ENCODE measurements at places on chromosomes 16 and 17. TPM values are rescaled to one million over a fixed set of nuclear protein-coding genes. Genes with fewer than 3 reads are reported as not detected.

GRCh38 chr17:28986714-28987655 lies 18.8 kb downstream of the SEZ6 start:
- DNase-seq, result no peak

DNA sequence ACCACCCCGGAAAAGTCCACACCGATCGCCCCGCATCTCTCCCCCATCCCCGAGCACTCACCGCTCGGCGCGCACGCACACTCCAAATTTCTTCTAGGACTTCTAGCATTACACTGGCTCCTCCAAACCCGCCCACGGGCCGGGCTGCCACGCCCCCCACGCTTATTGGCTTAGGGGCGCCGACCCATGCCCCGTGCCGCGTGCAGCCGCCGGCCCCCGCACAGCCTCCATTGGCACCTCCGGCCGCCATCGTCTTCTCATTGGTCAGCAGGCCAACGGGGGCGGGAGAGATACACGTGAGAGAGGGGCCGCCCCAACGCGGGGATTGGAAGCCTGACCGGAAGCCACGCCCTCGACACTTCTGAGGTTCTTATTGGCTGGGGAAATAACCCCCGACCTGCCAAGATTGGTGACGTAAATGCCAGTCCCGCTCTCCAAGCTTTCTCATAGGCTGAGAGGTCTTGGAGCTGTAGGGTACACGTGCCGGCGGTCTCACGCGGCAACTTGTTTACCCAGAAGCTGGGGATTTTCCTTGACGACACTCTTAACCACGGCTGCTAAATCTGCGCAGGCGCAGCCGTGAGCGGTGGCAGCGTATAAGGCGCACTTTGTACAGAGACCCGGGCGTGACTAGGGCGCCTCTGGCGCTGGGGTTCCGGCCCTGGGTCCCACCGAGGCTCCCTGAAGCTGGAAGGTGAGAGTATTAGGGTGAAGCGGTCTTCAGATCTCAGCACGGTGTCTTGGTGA lies 4.2 kb upstream of the PER1 start:
- DNase-seq, result peak; percentile 100

DNA sequence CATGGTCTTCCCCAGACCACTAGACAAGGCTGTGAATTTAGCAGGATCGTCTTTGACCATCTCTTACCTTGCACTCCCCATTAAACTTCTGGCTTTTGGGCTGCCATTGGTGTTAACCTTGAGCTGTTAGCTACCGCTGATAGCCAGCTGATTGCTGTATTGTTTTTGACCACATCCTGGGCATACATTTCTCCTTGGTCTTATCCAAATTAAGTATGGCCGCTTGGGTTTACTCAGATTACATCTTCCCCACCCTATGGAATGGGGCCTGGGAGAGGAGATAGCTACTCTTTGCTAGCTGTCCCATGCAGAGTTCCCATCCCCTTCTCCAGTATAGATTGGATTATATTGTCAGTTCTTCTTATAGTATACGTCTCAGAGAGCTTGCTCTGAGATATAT lies 270.4 kb upstream of the ELAC2 start:
- DNase-seq, result no peak

- no peak for DNase-seq
Measured at GRCh38 chr17:67076290-67076689, 31.9 kb downstream of the CACNG1 start.

GRCh38 chr16:68776821-68777485 lies 39.9 kb downstream of the CDH1 start:
- DNase-seq, result no peak

DNA sequence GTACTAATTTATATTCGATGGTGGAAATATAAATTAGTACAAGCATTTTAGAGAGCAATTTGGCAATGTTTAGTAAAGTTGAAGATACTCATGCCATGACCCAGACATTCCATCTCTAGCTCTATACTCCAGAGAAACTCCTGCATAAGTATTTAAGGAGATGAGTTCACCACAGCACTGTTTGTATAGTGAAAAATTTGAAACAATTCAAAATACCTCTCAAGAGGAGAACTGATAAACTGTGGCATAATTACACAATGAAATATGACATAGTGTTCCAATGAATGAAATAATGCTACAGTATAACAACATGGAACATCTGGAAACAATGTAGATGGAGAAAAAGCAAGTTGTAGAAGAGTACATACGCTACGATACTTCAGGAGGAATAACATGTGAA lies 48.6 kb upstream of the IRX3 start:
- no peak for DNase-seq

- no peak for DNase-seq
Measured at GRCh38 chr16:30893417-30893743, 497 bp downstream of the BCL7C start.

GRCh38 chr17:77386502-77387192 lies 245.9 kb downstream of the SEC14L1 start:
- DNase-seq, result no peak

DNA sequence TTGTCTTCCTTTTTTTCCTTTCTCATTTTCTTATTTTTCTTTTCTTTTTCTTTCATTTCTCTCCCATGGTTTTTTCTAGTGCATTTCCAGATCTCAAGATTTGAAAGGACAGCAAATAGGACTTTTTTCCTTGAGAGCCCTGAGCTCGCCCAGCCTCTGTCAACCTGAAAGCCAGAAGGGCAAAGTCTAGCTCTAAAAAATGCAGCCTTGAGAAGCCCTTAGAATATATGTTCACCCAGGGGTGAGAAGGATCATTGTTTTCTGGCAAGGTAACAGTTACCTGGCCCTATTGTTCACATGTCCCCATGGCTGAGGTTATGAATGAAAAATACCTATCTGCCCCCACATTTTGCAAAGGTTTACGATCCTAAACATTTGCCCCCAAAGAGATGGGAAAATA lies 218.4 kb downstream of the IRX3 start:
- no peak for DNase-seq

DNA sequence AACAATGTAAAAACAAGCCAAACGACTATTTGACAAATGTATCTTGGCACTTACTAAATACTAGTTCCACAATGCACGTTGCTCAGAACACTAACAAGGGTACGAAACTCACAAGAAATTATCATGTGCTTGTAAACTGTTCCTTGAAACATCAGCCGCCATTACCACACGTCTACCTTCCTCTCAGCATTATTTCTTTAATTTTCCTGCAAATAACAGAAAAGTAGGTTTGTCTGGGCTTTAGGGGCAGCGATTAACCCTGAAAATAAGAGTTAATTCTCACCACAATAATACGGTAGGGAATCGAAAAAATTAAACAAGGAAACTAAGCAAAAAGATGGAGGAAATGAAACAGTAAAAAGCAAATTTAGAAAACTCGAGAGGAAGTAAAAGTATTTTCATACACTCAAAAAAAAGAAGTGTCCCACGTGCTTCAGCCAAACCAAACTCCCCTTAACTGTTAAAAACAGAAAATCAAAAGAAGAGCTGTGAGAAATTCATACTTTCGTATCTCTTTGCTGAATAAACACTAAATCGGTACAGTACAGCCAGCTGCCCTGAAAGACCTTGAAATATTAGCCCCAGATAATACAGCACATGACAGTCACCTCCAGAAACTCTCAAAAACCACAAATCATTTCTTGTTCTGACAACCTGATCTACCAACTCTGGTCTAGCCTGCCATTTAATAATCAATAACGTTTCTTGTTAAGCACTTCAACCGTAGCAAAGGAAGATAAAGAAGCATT lies 1.2 kb downstream of the ARHGAP17 start:
- DNase-seq, result no peak

DNA sequence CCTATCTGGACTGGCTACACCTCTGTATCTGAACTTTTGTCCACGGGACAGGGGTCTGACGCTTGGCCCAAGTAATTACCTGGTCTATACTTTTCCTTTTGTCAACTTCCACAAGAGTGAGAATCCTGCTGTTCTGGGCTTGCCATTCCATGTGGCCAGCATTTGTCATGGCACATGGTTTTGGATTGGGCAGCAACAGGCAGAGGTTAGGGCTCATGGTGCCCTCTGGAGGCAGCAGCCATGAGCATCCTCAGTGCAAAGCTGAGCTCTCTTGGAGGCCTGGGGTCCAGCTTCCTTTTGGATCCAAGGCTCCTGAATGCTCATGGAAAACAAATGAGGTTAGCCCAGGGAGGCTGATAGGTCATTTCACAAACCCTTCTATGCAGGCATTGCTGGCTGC lies 7.5 kb upstream of the EDC4 start:
- DNase-seq, result no peak

DNA sequence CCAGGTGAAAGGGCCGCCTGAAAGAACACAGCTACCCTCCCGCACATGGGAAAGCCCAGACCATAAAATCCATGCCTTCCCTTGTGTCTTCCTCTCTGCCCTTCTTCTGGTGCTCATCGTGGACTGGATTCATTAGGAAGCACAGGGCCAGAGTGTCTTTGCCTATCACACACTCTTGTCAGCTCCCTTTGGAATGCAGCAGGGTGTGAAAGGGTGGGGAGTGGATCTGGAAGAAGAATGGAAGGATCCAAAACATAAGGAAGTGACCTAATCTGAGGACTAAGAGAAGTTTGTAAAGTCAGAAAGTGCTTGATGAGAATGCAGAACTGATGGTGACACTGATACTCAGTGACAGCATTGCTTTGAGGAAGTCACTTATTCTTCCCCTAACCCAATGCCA lies 1147.3 kb upstream of the GOT2 start:
- no peak for DNase-seq

GRCh38 chr16:57000271-57001025 lies 11.1 kb downstream of the NLRC5 start:
- peak; percentile 70 for DNase-seq

DNA sequence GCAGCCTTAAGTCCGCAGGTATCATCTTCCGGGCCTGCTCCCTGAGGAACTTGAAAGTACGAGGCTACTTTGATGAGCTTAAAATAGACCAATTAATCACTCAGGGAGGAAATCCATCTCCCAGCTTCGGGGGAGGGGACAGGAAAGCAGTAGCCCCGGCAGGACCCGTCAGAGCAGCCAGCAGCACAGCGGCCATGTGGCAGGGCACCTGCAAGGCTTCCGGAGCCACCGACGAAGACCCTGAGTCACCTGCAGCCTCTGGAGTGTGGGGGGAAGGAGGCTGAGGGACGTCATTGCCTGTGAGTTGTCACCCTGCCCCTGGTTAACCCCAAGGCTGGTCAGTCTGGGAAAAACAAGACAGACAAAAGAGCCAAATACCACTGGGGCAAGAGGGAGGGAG lies 4.4 kb upstream of the CYB561 start:
- no peak for DNase-seq

GRCh38 chr17:47654991-47655390 lies 5.3 kb downstream of the KPNB1 start:
- no peak for DNase-seq

DNA sequence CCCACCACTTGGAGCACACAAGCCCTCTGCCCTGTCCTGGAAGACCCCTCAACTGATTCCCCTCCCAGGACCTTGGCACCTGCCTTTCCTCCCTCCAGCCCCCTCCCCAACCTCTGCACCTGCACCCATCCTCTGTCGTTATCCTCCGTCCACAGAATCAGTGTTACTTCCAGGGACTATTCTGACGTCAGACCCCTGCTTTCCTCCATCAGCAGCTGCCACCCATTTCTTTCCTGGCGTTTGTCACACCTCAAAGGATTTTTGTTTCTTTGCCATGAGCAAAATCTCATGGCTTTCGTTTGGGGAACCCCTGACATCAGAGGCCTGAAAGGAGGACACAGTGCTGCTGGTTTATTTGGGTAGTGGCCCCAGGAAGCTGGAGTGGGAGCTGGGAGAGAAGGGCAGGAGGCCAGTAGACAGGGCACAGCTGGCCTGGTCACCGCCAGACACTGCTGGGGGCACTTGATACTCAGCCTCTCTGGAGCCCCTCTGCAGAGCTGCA lies 68.4 kb downstream of the SOCS1 start:
- DNase-seq, result no peak

DNA sequence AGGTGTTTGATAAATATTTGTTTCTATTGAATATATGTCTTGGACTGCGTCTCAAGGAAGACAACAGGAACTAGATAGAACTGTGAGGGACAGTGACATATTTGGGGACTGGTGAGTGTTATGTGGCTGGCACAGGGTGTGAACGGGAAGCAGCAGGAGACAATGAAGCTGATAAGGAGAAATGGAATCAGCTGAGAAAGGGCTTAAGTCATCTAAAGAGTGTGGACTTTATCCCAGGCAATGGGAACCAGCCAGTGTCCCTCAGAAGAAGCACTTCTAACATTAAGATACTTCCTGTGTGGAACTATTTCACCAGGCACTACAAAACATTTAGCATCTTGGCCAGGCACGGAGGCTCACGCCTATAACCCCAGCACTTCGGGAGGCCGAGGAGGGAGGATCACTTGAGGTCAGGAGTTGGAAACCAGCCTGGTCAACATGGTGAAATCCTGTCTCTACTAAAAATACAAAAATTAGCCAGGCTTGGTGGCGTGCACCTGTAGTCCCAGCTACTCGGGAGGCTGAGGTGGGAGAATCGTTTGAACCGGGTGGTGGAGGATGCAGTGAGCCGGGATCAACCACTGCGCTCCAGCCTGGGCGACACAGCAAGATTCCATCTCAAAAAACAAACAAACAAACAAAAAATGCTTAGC lies 41.2 kb downstream of the ARHGAP17 start:
- DNase-seq, result no peak

DNA sequence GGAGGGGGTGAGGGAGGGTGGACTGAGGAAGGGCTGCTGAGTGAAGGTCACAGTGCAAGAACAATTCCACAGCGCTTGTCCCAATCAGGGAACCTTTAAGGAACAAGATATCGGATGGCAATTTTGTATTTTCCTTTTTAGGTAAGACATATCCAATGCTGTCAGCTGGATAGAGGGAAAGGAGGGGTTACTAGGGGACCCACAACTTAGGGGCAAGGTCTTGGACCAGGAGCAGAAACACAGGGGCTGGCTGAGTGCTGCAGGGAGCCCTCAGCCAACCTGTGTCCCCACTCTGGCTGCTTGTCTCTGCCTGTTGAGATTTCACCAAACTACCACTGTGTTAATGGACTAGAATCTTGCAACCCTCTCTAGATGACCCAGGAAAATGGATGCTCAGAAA lies 47.6 kb downstream of the AKAP1 start:
- no peak for DNase-seq

DNA sequence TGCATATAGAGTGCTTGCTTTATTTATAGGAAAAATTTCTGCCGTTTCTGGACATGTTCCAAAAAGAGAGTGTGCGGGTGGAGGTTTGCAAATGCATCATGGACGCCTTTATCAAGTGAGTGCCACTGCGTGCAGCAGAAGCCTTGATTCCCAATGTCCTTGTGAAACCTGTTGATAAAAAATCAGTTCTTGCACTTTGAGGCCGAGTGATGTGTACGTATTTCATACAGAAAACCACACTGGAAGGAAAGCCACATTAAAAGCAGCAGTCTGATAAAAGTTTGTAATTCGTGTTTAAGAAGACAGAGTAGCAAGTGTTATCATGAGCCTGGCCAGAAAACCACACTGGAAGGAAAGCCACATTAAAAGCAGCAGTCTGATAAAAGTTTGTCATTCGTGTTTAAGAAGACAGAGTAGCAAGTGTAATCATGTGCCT lies 78.0 kb downstream of the KNOP1 start:
- no peak for DNase-seq

- DNase-seq, result no peak
Measured at GRCh38 chr16:47299587-47299986, 155.8 kb upstream of the NETO2 start.

- no peak for DNase-seq
Measured at GRCh38 chr16:67608364-67608763, 36.6 kb upstream of the CARMIL2 start.

The NFATC2IP gene
- total RNA-seq, result 38.4 TPM

The AIPL1 gene
- total RNA-seq, result not detected

The GRAP gene
- 3.2 TPM for total RNA-seq

The MRTFB gene
- total RNA-seq, result 73.8 TPM

The HAGHL gene
- total RNA-seq, result 6.4 TPM

The HBA1 gene
- total RNA-seq, result 174 TPM

The ALG1 gene
- total RNA-seq, result 24.1 TPM

The SRL gene
- 1.1 TPM for total RNA-seq

The KRTAP1-1 gene
- not detected for total RNA-seq

The IKZF3 gene
- total RNA-seq, result 5.6 TPM
